ENCODE measurements at places on chromosomes 16 and 17.

DNA sequence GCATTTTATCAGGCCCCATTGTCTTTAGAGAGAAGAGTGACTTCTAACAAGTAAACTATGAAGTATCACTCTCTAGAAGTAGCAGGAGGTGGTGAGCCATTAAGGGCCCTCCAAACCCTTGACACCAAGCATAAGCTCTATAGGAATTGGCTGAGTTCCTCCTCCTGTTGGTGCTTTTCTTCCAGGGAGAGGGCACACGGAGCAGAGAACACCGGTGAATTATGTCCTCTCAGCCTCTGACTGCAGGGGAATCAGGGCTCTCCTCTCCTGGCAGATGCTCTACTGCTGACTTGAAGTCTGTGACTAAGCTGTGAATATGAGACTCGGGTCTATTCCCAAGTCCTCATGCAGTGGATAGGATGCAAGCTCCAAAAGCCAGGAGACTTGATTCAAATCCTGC, 32.3 kb downstream of the CHD9 start:
- no peak for DNase-seq

GRCh38 chr16:88014252-88014781, 63.1 kb downstream of the BANP start:
- DNase-seq = no peak

- no peak for DNase-seq
Observed at GRCh38 chr16:21565861-21566669, 33.3 kb upstream of the METTL9 start.

- DNase-seq = no peak
Observed at GRCh38 chr17:42774066-42774745, 957 bp downstream of the VPS25 start.

- peak; percentile 15 for DNase-seq
Observed at GRCh38 chr16:20023190-20023589, 50.5 kb downstream of the GPR139 start.

GRCh38 chr17:75352079-75352569, 53.4 kb downstream of the GRB2 start:
- DNase-seq = no peak

GRCh38 chr17:74042744-74043486, 160.6 kb upstream of the RPL38 start:
- peak; percentile 95 for DNase-seq

GRCh38 chr16:67301080-67301782, 21.9 kb downstream of the PLEKHG4 start:
- DNase-seq = no peak

GRCh38 chr17:2433696-2434095, 32.8 kb upstream of the MNT start:
- DNase-seq = no peak
